ENCODE measurements at places on chromosomes 2 and 18. TPM values are rescaled to one million over a fixed set of nuclear protein-coding genes. Genes with fewer than 3 reads are reported as not detected.

LYPD6 gene
- total RNA-seq, result 4.3 TPM

FHOD3 gene
- total RNA-seq, result under 0.01 TPM

ERFE gene
- total RNA-seq, result 0.58 TPM

ZNF396 gene
- total RNA-seq, result 0.89 TPM

MAP3K19 gene
- not detected for total RNA-seq

GPR155 gene
- total RNA-seq, result 9.2 TPM

SLC9A4 gene
- not detected for total RNA-seq

TUBB8B gene
- not detected for total RNA-seq

REG3G gene
- not detected for total RNA-seq

ST6GAL2 gene
- total RNA-seq, result 0.58 TPM

CD8A gene
- total RNA-seq, result not detected

TET3 gene
- 1.6 TPM for total RNA-seq

HOXD12 gene
- total RNA-seq, result not detected

BOK gene
- total RNA-seq, result 45.3 TPM

FSHR gene
- total RNA-seq, result not detected

BCL11A gene
- total RNA-seq, result under 0.01 TPM

MC4R gene
- not detected for total RNA-seq

GCKR gene
- total RNA-seq, result not detected

SPHKAP gene
- not detected for total RNA-seq

MTIF2 gene
- total RNA-seq, result 31.2 TPM

KCTD1 gene
- total RNA-seq, result 15.0 TPM

MOGAT1 gene
- total RNA-seq, result not detected

Data from myometrial cell (primary cell).